ENCODE measurements at places on chromosomes 2 and 18.
A peak's percentile ranks its signal among the peaks of the same experiment; 100 is the strongest.

DNA sequence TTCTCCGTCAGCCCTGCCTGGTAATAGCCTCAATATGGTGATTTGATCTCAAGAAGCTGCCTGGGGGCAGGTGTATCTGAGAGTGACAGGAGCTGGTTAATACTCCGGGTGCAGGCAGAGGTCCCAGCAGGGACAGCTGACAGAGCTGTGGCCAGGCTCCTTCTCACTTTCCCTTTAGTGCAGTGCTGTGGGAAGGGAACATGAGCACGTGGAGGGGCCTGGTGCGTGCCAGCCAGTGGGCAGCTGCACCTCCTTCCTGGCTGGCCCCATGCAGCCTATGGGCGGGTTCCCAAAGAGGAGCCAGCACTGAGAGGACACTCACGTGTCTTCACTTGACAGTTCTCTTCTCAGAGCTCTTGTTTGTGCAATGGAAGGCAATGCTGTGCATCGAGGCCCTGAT is 9.1 kb downstream of the CNNM4 start:
- no peak for DNase-seq

DNA sequence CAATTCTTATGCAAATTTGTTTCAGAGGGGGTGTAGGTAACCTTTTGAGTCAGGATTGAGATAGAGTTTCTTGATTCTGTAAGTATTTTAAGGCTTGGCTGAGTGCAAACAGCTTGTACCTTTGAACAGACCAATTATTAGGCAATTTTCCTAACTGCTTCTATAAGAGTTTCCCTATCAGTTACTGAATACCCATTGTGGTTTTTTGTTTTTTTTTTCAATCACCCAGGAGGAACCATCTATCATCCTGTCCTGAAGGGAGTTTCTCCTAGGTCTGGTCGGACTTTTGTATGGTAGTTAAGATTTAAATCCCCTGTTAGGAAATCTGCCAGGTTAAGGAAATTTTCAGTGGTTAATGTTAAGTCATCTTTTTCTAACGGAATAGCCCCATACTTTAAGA is 319.4 kb upstream of the SLC39A10 start:
- no peak for DNase-seq

GRCh38 chr18:63848159-63848558 is 39.3 kb upstream of the SERPINB2 start:
- DNase-seq: peak; percentile 37

GRCh38 chr2:5365871-5366461 is 326.2 kb upstream of the SOX11 start:
- peak; percentile 57 for DNase-seq

DNA sequence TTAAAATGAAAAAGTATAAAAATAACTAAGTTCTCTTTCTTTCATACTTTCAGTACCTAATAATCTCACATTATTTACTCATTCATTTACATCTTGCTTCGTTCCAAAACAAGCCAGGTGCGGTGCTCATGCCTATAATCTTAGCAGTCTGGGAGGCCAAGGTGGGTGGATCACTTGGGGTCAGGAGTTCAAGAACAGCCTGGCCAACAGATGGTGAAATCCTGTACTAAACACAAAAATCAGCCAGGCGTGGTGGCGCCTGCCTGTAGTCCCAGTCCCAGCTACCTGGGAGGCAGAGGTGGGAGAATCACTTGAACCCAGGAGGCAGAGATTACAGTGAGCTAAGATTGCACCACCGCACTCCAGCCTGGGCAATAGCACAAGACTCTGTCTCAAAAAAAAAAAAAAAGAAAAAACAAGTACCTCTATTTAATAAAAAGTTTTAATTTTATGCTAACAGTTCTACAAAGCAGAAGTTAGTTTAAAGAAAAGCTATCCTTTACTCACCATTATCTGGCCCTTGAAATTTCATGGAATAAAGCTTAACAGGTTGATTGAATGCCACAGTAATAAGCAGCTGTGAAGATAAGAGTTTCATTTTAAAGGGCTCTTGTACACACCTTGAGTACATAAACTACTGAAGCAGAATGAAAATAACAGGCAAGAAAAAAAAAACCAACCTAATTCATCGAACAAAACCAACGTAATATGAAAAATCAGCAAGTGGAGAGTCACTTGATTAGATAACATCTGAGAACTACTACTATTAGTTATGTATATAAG is 22.5 kb downstream of the TXNL1 start:
- DNase-seq: no peak

GRCh38 chr2:218883491-218884490 is 3.1 kb downstream of the WNT10A start:
- DNase-seq: no peak

DNA sequence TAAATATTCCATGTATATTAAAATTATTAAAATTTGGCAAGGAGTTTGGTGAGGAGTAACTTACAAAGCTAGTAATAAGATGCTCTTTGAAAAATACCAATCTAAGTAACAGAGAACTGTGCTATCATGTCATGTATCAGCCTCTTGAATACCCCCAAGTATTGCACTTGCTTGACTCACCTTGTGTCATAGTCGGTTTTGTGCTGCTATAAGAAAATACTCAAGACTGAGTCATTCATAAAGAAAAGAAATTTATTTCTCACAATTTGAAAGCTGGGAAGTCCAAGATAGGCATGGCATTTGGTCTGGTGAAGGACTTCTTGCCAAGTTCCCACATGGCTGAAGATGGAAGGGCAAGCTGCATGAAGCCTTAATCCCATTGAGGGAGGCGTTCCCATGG is 179.2 kb downstream of the MEMO1 start:
- no peak for DNase-seq

DNA sequence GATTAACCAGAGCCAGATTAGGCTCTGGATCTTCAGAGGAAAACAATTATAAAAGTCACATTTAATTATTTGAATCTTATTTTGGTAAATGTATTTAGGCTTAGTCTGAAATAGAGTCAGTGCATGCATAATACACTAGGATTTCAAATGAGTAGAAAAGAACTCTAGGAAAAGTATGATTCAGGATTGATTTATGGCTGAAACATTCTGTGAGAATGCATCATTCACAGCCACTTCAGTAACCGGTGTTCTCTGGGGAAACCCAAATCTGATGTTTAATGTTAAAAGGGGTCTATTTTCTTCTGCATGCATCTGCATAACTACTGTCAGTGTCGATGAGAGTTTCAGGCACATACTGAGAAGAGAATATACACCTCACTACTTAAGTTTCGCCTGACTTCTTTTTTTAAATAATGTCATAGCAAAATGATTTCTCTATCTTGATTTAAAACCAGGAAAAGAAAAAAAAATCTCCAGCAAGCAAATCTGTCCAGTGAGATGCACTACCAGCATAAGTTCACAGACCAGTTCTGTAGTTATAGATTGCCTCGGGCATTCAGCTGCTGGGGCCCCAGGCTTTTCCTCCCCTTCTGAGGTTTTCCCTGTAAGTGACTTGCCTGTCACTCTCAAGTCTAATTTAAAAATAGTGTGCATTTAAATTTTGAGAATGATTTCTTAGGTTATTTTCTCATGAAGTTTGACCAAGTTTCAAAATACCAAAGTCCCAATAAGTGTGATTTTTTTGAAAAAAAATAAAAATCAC is 501.5 kb downstream of the NR4A2 start:
- no peak for DNase-seq

DNA sequence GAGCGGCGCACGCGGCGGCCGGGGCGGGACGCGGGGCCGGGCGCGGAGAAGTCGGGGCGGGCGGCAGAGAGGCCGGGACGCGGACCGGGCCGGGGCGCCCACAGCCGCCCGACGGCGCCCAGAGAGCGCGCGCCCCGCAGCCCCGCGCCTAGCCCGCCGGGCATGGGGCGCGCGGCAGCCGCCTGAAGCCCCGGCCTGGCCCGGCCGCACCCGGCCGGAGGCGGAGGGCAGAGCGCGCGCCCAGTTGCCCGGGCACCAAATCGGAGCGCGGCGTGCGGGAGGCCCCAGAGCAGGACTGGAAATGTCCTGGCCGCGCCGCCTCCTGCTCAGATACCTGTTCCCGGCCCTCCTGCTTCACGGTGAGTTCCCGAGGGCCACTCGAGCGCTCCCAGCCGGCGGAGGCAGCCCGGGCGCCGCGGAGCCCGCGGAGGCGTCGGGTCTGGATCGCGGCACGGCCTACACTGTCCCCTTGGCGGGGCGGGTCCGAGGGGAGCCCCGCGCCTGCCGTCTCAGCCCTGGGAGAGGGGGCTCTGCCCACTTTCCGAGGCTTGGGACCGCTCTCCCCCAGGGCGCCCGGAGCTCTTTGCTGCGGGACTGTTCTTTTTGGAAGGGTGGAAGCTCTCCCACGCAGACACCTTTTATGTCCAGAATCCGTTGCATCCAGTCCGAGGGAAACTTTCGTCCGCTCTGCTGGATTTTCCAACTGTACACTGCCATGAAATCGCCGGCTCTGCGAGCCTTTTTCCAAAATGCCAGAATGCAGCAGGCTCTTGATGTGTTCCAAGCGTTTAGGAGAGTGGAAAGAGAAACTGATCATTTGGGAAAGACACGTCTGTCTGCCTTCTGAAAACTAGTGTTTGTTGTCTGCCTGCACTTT is 484 bp downstream of the APCDD1 start:
- DNase-seq: no peak

DNA sequence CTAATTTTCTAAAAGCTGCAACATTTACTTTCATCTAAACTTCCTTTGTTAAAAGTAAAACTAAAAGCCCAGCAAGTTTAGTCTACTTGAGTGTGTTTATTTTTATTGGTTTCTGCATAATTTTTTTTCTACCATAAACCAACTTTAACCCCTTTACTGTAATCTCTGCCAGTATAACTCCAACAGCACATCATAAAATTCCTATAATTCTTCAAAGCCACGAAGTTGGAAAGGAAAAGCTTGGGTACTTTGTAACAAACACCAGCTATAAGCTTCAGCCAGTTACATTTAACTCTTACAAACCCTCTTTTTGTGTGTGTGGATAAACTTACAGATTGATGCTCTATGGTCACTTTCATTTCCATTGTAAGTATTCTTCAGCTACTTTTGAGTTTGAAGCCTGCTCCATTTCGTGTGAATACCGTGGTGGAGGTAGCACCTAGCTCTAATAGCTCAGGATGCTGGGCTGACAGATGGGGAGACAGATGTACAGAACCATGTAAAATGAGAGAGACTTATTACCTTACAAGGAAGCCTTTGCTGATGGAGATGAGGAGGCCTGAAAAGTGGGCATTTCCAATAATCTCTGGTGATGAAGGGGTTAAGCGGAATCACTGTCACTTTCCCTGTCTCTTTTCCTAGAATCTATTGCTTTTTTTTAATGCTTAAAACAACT is 42.5 kb downstream of the ZEB2 start:
- DNase-seq: no peak

DNA sequence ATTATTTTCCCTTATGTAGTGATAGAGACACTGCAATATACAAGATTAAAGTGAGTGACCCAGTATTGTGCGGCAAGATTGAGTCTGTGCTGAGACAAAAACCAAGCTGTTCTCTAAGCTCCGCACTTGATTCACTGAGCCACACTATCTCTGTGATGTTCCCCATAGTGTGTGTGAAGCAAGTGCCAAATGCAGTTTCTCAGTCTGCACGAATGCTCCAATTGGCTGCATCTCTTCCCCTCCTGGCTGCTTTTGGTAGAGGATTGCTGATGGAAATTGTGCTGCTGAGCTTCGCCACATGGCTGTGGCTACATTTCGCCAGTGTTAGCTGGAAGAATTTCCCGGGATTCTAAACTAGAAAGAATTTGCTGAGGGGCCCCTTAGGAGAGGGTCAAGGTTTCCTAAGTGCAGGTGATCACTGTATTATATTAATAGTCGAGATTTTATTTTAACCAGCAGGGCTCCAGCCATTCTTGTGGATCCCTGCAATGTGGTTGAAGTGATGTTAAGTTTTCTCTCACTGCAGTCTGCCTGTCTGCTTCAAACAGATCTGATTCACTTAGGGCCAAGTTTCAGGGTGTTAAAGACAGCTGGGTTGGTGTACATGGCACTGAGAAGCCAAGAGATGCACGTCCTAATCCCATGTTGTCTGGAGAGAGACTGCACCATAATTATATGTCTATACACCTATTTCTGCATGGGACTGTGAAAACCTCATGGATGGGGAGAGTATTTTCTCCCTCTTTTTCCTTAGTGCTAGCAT is 317.2 kb downstream of the DCC start:
- DNase-seq: no peak

DNA sequence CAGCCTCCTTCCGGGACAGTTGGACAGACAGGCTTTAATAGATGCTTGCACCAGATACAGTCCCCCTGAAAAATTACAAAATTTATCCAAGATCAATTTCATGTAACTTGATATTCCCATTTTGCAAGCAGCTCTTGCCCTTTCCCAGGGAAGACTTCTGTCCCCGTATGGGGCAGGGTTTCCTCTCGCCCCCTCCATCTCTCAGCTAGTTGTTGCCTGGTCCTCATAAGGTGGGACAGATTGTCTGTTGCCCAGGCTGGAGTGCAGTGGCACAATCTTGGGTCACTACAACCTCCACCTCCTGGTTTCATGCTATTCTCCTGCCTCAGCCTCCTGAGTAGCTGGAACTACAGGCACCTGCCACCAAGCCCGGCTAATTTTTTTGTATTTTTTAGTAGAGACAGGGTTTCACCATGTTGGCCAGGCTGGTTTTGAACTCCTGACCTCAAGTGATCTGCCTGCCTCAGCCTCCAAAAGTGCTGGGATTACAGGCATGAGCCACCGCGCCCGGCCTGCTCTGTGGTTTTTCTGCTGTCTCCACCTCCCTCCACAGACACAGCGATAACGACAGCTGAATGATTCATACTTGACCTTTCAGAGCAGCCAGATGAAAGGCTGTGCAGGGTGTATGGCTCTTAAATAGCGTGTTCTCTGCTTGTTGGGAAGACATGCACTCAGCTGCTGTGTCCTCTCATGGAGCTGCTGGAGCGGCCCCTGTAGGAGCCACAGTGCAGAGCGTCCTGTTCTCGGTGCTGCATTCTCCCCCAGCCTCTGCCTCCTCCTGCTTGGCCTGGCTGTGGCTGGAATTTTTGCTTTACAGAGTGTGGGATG is 61.4 kb downstream of the TTC39C start:
- DNase-seq: peak; percentile 22

- no peak for DNase-seq
Measured at GRCh38 chr2:140882671-140883620, 1247.9 kb downstream of the LRP1B start.

DNA sequence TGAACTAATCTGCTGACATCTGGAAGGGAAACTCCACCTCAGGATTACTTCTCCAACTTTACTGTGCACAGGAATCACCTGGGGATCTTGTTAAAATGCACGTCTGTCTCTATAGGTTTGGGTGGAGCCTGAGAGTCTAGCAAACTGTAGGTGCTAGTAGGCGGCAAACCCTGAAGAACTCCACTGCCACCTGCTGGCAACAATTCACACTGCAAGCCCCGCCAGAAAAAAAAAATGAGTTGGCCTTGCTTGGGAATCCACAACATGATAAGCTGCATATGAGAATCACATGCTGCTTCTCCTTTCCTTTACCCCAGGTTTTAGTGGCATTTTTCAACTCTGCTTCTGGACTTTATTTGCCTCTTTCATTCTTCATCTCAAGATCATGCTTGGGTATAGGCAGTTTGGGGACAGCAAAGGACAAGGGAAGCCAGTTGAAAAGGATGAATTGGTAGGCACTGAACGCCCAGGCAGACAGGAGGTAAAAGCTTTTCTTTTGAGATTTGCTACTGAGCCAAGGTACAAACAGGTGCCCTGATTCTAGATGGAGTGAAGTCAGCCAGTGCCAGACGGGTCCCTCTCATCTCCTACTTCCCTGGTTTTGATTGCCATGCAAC is 88.8 kb downstream of the VIT start:
- peak; percentile 67 for DNase-seq

Measured in iPS DF 6.9 (cell line).